ENCODE measurements at places on chromosomes 2 and 18.

DNA sequence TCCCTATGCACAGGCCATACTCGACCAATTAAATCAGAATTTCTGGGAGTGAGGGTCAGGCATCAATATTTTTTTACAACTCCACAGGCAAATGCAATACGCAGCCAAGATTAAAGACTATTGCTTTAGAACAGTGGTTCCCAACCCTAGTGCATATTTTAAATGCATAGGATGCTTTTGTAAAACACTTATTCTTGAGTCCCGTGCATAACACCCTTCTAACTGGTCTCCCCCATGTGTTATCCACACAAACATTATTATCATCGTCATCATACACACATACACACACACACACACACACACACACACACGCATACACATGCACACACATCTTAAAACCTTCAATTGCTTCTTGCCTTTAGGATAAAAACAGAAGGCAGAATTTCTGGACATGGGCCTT, 145.0 kb upstream of the PELI1 start:
- no peak for DNase-seq

DNA sequence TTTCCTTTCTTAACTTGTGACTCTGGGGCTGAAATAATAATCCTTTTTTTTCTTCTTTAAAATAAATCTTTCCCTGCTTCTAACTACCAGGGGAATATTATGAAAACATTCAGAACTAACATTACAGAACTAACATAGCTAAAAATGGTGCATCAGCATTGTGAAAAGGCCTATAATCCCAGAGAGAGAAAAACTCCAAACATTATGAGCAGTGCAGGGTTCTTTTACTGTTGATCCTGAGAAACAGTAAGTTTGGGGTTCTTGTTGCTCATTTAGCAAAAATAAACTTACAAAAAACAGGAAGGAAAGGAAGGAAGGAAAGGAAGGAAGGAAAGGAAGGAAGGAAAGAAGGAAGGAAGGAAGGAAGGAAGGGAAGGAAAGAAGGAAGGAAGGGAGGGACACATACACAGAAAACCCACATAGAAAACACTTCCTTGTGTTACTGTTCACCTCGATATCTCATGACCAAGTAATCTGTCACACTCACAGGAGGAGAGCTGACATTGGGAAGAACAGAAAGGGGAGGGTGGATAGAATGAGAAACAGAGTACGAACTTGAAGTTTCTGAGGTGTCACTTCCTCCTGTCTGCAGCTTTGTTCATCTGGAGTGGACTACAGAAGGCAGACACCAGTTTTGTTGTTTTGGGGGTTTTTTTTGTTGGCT, 18.4 kb upstream of the PIK3C3 start:
- no peak for DNase-seq

GRCh38 chr18:34048423-34048822, 176.3 kb downstream of the NOL4 start:
- no peak for DNase-seq

DNA sequence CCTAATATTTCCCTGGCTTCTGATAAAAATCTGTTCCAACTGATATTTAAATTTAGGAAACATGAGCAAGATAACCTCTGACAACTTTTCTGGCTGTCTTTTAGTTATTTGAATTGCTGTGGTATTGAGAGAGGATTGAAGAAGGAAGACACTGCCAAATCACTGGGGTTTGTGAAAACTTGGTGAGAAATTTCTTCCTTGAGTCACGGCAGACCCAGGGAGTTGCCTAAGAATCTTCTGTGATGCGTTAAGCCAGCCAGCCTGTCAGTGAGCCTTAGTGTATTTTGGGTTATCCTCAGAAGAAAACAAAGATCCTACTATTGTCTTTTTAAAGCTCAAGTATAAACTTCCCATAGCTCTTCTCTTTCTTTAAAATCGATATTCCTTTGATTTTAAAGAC, 17.5 kb upstream of the DOK6 start:
- DNase-seq, result no peak
